Fibroblast of villous mesenchyme (primary cell): ENCODE measurements at places on chromosomes 3 and 15. TPM values are rescaled to one million over a fixed set of nuclear protein-coding genes. Genes with fewer than 3 reads are reported as not detected.

SERPINI2 gene
- total RNA-seq: not detected in 2 replicates

DNA sequence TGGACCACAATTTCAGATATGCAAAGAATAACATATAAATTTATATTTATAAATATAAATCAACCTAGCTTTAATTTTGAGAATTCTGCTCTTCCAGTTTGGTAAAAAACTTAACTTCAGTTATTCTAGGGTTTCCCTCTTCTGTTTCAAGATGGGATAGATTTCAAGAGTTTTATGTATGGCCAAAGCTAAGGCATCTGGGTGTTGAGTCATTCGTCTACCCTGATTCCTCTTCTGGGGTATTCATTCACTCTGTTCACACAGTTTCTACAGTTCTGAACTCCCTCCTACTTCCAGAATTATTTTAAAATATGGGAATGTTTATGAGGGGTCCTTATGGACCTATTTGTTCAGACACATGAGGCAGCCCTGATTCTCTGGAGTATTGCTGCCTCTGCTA lies 4.2 kb upstream of the FGF7 start:
- DNase-seq: no peak

GRCh38 chr15:57649138-57649537 lies 57.4 kb upstream of the POLR2M start:
- peak; percentile 28 for DNase-seq

VPS18 gene
- total RNA-seq: 48.8 and 62.2 TPM in 2 replicates

ALDH1A2 gene
- total RNA-seq: 2.9 and 8.2 TPM in 2 replicates

- peak; percentile 61 for DNase-seq
These were observed 6.9 kb downstream of the NEK11 start for GRCh38 chr3:131033480-131034080.

DNA sequence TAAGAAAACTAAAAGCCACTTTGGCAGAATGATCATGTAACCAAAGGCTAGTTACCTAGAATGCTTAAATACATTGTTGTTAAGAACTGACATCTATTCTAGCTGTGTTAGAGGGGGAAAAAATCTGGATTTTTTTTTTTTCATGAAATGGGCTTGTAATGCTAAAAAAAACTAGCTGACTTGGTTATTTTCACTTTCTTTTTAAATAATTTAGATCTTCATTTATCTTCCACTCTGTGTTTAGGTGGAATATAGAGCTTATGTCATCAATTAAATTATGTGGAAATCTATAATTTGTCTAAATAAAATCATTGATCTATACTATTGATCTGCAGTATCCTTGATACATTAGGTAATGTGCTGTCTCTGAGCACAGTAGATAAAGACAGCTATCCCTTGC lies 217.4 kb downstream of the TCF12 start:
- DNase-seq: no peak

TLNRD1 gene
- 13.4 and 15.8 TPM in 2 replicates for total RNA-seq

DNA sequence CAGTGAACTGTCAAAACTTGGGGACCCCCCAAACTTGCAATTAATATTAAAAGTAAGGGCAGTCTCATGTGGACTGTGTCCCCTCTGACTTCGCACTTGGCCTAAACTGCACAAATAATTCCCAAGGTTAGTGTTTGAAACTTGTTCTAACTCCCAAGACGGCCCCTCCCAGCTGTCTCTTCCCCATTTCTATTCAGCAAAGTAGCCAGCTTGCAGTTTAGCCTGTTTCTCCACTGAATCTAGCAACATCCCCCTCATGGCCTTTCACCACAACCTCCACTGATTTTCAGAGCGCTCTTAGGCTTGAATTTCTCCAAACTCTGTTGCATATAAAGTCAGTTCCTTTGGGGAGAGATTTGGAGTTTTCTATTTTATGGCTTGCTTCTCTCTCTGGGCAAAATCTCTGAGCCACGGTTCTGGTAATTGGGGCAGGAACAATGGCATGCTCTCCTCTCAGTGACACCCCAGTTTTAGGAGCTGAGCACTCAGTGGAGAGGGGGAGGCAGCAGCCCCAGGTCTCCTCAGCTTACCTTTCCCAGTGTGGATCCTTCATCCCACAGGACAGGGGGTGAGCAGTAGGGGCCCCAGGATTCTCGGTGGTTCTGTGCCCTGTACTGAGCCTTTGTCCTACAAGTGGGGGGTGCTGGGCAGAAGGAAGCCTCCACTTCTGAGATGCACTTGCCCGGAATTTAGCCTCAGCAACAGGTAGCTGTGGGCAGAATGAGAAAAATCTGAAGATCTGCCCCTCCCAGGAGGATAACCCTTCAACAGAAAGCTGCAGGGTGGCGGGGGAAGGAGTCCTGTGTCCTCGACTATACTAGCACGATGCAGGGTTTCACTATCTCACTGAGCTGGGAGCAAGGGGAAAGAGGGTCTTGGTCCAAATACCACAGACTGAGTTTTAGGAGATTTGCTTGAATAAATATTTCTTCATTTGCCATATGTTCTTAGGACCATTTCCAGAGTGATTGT lies 39.3 kb upstream of the GATA2 start:
- DNase-seq: no peak

- DNase-seq: peak; percentile 96
These were observed 153.6 kb downstream of the TNIK start for GRCh38 chr3:171306631-171307030.

- DNase-seq: no peak
These were observed 249.0 kb downstream of the MCTP2 start for GRCh38 chr15:94480289-94480834.

GRCh38 chr3:98587654-98588053 lies 5.8 kb downstream of the CPOX start:
- no peak for DNase-seq

DNA sequence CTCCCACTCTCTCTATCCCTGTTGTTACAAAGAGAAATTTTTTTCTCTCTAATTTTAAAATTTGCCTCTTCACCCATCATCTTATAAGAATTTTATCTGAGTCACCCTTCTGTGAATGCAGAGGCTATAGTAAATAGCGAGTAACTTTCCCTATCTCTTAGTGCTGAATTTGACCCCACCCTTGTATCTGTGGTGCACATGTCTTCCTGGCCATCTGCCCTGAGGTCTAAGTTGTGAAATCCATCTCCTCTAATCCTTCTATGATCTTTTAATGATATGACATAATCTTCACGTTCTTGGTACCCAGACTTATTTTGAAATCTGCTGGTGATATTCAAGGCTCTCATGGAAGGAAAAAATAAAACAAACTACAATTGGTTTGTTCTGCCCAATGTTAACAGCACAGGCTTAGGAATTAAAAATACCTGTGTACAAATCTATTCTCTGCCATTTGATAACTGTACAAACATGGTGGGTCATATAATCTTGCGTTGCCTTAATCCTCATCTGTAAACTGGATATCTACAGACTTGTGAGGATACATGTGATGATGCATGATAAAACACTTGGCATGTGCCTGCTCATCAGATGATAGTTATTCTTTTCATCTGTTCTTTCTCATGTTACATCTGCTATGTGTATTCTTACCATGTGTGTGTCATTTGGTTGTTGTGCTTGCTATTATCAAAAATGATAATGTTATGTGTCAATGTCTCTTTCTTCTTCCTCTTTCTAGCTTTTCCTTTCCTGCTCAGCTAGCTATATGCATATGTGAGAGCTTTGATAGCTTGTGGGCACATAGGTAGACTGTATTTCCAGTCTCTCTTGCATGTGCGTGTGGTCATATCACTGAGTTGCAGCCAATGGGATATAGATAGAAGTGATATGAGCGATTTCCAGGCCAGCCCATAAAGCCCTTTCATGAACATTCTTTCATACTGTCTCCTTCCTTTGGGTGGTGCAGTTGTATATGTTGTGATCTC lies 13.7 kb upstream of the CCR3 start:
- DNase-seq: peak; percentile 95

- no peak for DNase-seq
These were observed 35.8 kb downstream of the GJD2 start for GRCh38 chr15:34718681-34719665.

GRCh38 chr15:92690395-92690794 lies 34.8 kb upstream of the FAM174B start:
- no peak for DNase-seq
